ENCODE measurements at places on chromosomes 16 and 17. TPM values are rescaled to one million over a fixed set of nuclear protein-coding genes. Genes with fewer than 3 reads are reported as not detected.

Gene GPR142
- total RNA-seq: not detected

Gene COX6A2
- total RNA-seq: not detected

Gene CCDC200
- total RNA-seq: 0.16 TPM

Gene LMF1
- total RNA-seq: 13.4 TPM

Gene CCL13
- total RNA-seq: not detected

Gene KRTAP2-4
- total RNA-seq: not detected

Gene UNC45B
- not detected for total RNA-seq

Gene ZNF594
- total RNA-seq: 6.5 TPM

Gene CLEC19A
- not detected for total RNA-seq

Gene FBXO39
- 0.09 TPM for total RNA-seq

Gene SPNS2
- total RNA-seq: 0.09 TPM

Gene OR3A3
- total RNA-seq: not detected

Gene EVPLL
- not detected for total RNA-seq

Gene KRT17
- 4.9 TPM for total RNA-seq

Gene TBC1D3H
- total RNA-seq: not detected

Gene NAA60
- total RNA-seq: 14.6 TPM

Gene SLC12A3
- not detected for total RNA-seq

Gene BICDL2
- 0.32 TPM for total RNA-seq

Gene TBC1D3C
- total RNA-seq: not detected

Gene RUSF1
- total RNA-seq: 46.9 TPM

Gene RANBP10
- total RNA-seq: 4.5 TPM

Gene MT1H
- total RNA-seq: not detected

Gene CMTM1
- 1.5 TPM for total RNA-seq

Gene KCNAB3
- 0.26 TPM for total RNA-seq

Gene MMP28
- 1.4 TPM for total RNA-seq

Gene ITGB3
- total RNA-seq: 4.7 TPM

Gene DPEP3
- total RNA-seq: not detected

Gene CFAP52
- total RNA-seq: 0.63 TPM

Gene FOXN1
- not detected for total RNA-seq

Gene CRHR1
- not detected for total RNA-seq

Gene SPIRE2
- 1.6 TPM for total RNA-seq

Gene DNASE1L2
- 1.1 TPM for total RNA-seq

Gene RGS11
- total RNA-seq: 1.4 TPM

Gene NOD2
- total RNA-seq: not detected

Gene ATP2A1
- total RNA-seq: 0.16 TPM

Gene SRCIN1
- not detected for total RNA-seq

Gene ITGAX
- total RNA-seq: under 0.01 TPM

Gene TP53TG3F
- total RNA-seq: not detected

Gene SLC6A4
- total RNA-seq: under 0.01 TPM

Gene C17orf100
- total RNA-seq: 0.32 TPM

Gene PPP1R27
- total RNA-seq: not detected

Gene OSGIN1
- total RNA-seq: 2.7 TPM

Gene GPR179
- total RNA-seq: not detected

Gene LGALS9
- 0.60 TPM for total RNA-seq

Gene CLEC16A
- 18.8 TPM for total RNA-seq

Gene NPIPB8
- not detected for total RNA-seq

Gene PRKCB
- not detected for total RNA-seq

Gene CD7
- total RNA-seq: not detected

Gene WFIKKN1
- 0.09 TPM for total RNA-seq

Gene KRT222
- not detected for total RNA-seq

Gene ZNF469
- 3.3 TPM for total RNA-seq

Gene NXPH3
- total RNA-seq: 0.17 TPM

Gene ZNHIT3
- 26.6 TPM for total RNA-seq

Gene CTRB1
- not detected for total RNA-seq

Gene PRSS27
- 1.1 TPM for total RNA-seq

Gene NAA38
- 149 TPM for total RNA-seq

Gene JPH3
- under 0.01 TPM for total RNA-seq
